ENCODE measurements at places on chromosomes 13 and 19. TPM values are rescaled to one million over a fixed set of nuclear protein-coding genes. Genes with fewer than 3 reads are reported as not detected.

Gene SRRM5
- total RNA-seq: not detected

Gene CACNA1A
- 0.20 TPM for total RNA-seq

Gene NDUFA3
- total RNA-seq: 19.2 TPM

Gene GADD45GIP1
- 21.1 TPM for total RNA-seq

Gene SIGLEC5
- total RNA-seq: not detected

Gene CD70
- not detected for total RNA-seq

GRCh38 chr13:54633456-54633855, 1604.8 kb downstream of the OLFM4 start:
- no peak for DNase-seq

DNA sequence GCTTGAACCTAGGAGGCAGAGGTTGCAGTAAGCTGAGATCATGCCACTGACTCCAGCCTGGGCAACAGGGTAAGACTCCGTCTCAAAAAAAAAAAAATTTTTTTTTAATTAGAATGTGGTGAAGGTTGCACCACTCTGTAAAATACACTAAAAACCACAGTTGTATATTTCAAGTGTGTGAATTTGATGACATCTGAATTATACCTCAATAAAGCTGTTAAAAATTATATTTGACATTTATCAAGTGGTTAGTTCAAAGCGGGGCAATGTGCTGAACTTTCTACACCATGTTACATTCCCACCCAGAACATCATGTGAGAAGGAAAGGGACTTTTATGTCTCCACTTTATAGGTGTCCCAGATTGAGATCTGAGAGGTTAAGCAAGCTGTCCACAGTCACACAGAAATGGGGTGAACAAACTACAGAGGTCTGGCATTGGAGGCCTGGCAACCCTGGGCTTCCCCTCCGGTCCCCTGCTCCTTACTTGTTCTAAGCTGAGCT, 5.9 kb upstream of the S1PR5 start:
- no peak for DNase-seq

DNA sequence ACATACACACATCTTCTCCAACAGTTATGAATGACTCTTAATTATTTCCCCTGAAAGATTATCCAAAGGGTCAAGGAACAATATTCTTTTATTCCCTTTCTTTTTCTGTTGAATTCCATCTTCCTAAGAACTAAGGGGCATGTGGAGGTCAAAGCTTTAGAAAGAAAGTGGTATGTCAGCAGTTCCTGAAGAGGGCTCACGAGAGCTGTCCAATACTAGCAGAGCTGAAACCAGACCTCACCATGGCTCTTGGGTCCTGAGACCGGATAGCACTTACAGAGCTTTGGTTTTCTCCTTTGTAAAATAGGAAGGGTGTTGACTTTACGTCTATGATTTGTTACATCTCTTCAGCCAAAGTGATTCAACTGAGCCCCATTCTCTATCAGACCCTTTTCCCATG, 109.8 kb upstream of the FREM2 start:
- DNase-seq: no peak

DNA sequence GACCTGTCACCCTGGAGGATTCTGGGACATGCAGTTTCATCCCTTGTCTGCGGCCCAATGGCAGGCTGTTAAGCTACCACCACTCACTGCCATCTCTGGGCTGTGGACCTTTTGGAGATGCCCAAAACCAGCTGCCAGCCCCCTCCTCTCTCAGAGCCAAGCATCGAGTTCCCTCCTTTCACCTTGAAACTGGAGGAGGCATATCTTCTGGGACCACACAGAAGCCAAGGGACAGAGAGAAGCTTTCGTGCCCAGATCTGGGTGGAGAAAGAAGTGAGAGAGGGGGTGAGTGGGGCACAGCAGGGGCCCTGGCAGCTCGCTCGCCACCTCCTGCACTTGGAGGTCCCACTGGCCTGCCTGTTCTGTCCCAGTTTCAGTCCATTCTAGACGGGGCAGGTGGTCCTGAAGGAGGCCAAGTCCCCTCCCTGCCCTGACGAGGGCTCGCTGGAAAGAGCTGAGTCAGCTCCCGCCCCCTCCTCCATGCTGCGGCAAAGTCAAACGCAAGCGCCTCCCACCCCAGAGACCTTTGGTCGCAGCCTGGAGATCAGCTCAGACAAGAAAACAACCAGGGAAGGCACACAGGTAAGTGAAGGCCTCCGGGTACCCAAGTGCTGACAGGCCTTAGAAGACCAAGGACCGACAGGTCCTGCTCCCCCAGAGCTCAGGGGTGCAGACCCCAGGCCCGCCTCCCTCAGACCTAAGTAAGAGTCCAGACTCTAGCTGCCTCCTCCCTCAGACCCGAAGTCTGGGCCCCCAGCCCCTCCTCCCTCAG, 3.8 kb downstream of the BCAT2 start:
- DNase-seq: no peak

- peak; percentile 39 for DNase-seq
These were observed at the start of gene MCF2L for GRCh38 chr13:112968910-112969691. TSS of gene MCF2L (plus strand) at chr13:112969214. CDS start at chr13:112969380, 166 bp downstream.

- peak; percentile 97 for DNase-seq
These were observed 14.0 kb upstream of the GPR4 start for GRCh38 chr19:45615795-45616703.

All from lung microvascular endothelial cell (primary cell).